Esophagus muscularis mucosa (tissue), 4 donors: ENCODE measurements at places on chromosomes 2 and 18. TPM values are rescaled to one million over a fixed set of nuclear protein-coding genes. Genes with fewer than 3 reads are reported as not detected.

SGO2 gene
- 1.8 TPM for total RNA-seq

DNA sequence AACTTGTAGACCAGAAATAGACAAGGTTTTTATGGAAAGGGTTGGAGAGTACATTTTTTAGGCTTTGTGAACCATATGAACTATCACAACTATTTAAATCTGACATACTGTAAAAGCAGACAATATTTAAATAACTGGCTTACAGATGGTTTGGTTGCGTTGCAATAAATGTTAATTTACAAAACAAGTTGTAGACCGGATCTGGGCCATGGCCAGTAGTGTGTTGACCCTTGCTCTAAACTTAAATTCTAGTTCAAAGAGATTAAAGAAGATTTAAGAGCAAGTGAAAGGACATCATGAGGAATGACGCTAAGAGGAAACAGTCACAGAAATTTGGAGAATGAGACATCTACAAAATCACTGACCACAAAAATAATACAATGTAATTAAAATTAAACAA, 652.7 kb downstream of the DCDC2C start:
- DNase-seq = no peak

DNA sequence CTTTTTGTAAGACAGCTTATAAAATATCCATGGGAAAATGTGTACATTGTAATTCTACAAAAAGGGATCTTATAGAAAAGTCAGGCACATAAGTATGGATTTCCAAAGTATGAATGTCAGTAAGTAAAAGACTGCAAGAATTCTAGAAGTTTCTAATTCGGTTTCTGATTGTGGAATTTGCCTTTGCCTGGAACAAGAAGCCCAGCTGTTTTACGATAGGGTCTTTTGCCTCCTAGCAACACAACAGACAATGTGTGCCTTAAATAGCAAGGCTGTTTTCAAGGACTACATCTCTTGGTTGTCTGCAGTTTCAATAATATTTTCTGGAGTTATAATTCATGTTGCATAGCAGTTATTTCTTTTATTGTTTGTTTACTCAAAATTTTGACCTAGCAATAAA, 312.9 kb downstream of the MTX2 start:
- no peak for DNase-seq

- no peak for DNase-seq
Observed at GRCh38 chr2:192700934-192701333, 506.2 kb upstream of the TMEFF2 start.

DNA sequence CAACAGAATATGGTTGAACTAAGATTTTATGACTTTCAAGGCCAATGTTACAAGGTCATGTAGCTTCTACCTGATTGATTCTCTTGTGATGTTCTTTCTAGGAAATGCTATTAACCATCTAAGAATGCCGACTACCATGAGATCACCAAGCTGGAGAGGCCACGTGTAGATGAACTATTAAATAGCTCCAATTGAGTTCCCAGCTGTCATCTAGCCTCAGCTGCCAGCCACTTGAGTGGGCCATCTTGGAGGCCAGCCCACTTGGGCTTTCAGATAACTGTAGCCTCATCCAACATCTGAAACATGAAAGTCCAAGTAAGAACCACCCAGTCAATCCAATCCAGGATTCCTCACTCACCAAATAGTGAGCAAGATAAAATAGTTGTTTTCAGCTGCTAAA, 376.9 kb upstream of the TMEFF2 start:
- no peak for DNase-seq

DNA sequence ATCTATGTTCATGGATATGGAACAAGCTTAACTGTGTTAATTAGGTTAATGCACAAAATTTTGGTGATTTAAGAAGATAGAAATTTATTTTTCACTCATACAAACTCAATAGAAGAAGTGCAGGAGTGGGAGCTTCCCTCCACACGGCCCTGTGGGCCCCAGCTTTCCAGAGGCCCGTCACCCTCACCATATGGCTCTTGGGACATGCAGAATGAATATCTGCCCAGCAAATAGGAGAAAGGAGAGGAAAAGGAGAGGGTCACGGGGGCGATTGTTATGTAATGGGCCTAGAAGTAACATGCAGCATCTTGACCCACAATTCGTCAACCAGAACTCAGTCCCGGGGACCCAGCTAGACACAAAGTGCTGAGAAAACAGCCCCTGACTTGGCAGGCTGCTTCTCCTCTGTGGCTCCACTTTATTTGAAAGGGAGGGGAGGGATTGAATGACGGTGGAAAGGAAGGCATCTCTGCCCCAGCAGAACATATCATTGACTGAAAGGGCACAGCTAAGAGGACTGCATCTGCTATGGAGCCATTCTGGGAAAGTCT, 648.2 kb upstream of the ID2 start:
- peak; percentile 81 for DNase-seq

DNA sequence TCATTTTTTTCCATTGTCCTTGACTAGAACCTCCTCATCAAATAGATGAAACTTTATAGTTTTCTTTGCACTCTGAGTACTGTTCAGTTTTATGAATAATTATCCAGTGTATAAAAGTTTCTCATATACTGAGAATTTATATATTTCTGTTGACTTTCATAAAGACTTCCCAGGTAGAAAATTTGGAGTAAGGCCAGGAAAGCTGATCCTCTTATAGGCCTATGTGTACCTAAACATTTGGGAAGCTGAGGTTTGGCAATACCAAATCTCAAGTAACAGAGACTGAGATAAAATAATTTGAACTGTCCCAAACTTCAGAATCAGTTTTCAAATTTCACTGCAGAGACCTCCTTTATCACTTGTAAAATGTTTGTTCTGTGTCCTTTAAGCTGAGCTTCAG, 43.4 kb downstream of the CCDC102B start:
- DNase-seq = no peak
